ENCODE measurements at places on chromosomes 4 and X.

- no peak for DNase-seq
Observed at GRCh38 chrX:31392513-31392912, 320.7 kb upstream of the FTHL17 start.

- no peak for DNase-seq
Observed at GRCh38 chr4:162364651-162365050, 200.9 kb upstream of the FSTL5 start.

GRCh38 chr4:78599147-78599546 lies 47.6 kb downstream of the ANXA3 start:
- no peak for DNase-seq

DNA sequence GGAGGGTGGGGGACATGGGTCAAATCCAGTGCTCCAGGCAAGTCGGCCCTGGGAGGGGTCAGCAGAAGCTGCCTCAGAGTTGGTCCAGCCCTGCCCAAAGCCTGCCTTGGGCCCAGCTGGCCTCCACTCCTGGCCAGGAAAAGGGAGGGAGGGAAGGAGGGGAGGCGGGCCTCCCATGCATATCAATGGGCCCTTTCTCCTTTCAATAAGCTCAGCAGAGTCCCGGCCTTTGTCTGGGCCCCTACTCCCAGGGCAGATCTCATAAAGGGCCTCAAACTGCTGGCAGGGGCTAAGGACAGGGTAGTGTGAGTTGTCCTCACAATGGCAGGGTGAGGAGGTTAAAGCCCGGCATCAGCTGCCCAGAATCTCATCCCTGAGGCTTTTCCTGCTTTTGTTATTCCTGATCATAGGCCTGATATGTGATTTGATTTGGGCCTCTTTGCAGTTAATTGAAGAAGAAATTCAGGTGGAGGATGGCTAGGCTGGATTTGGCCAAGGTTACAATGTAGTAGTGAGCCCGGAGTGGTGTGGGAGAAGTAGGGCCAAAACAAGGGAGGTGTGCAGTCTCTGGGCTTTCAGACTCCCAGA lies 121.1 kb upstream of the ATP6AP2 start:
- DNase-seq: no peak

DNA sequence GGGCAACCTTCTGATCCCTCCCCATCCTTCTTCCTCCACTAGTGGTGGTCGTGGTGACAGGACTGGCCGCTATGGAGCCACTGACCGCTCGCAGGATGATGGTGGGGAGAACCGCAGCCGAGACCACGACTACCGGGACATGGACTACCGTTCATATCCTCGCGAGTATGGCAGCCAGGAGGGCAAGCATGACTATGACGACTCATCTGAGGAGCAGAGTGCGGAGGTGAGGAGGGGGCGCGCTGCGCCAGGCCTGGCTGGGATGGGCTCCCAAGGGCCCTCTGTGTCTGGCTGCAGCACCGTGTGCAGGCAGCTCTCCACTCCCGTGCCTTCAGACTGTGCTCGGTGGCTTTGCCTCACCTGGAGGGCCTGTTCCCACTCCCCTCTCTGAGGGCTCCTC lies 24.3 kb downstream of the RBM10 start:
- DNase-seq: no peak

- no peak for DNase-seq
Observed at GRCh38 chr4:1058198-1058996, 47.0 kb downstream of the FGFRL1 start.

DNA sequence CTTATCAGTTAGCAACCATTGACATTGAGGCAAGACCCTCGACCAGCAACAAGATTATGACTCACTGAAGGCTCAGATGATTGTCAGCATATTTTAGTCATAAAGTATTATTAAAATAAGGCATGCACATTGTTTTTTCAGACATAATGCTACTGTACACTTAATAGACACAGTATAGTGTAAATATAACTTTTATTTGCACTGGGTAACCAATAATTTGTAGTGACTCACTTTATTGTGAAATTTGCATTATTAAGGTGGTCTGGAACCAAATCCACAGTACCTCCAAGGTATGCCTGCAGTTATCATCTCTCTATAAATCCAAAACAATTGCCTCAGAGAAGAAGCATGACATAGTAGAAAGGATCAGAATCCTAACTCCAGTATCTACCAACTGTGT lies 330.1 kb upstream of the SMIM31 start:
- DNase-seq: no peak

- DNase-seq: no peak
Observed at GRCh38 chr4:163591614-163592020, 97.1 kb downstream of the TMA16 start.

DNA sequence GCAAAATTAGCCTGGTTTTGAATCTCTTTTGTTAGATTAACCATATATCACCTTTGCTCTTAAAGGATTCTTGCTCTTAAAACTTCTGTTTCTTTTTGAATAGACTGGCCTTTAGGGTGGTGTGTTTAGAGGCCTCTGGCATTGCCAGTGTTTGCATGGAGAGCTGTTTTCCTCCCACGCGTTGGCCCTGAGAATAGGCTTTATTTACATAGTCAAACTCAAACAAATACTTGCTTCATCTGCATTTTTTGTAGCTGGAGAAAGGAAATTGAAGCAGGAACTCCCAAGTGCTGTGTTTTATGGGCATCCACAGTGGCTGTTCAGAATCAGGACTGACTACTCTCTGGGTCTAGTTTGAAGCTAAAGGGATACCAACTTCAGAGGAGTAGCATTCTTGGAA lies 2.7 kb downstream of the SHROOM2 start:
- DNase-seq: no peak

DNA sequence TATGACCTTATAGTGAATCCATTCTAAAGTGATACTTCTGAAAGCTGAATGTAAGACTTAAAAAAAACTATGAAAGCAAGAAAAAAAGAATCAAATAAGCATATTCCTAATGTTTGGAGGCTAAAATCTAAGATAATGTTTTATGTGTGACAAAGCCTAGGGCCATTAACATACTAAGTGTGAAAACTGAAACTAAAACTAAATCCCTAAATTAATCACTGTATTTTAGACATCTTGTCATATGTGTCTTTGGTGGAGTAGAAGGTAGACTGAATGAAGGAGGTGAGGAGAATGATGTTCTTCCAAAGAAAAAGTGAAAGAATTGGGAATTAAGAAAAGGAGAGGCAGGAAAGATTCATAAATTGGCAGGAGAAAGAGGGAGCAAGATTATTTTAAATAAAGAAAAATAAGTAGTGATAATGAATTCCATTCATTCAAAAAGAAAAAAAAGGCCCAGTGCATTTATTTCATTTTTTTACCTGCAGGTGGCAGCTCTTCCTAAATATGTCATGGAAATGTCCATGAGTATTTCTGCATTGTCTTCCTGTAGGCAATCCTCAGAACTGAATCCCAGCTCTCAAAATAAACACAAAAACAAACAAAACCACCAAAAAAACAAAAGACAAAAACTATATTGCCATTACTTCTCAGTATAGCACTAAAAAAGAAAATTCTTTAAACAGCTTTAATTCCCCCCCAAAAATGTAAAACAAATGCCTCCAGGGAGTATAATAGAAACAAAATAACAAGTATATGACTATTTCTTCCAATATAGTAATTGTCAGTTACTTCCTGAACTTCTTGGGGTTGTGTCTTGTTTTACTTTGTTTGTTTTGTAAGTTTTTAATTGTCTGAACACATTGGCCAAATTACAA lies 17.0 kb upstream of the AP1AR start:
- DNase-seq: no peak

GRCh38 chr4:30068234-30068633 lies 651.9 kb upstream of the PCDH7 start:
- no peak for DNase-seq

DNA sequence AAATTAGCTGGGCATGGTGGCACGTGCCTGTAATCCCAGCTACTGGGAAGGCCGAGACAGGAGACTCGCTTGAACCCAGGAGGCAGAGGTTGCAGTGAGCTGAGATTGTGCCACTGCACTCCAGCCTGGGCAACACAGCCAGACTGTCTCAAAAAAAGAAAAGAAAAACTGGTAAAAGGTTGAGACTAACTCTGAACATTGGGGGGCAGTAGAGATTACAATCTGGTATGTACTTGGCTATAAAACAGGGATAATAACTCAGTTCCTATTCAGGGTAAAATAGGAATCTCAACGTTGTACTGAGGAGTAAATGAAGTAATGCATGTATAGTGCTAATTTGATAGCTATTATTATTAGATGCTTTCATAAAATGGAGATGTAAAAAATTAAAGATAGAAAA lies 12.5 kb upstream of the KLF8 start:
- peak; percentile 27 for DNase-seq

GRCh38 chr4:41935652-41936021 lies 408 bp downstream of the TMEM33 start:
- no peak for DNase-seq

DNA sequence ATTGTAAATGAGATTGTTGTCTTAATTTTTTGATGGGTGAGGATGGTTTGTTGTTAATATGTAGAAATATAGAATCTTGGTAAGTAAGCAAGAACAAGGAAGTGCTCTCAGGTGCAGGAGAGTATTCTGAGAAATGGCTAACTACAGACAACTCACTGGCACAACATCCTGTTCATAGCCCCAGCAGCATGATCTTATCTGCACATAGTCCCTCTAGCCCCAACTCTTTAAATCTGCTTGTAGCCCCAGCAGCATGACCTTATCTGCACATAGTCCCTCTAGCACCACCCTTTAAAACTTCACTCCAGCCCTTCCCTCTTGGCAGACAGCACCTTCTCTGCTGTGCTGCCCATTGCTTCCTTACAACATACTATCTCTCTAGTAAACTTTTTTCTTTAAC lies 1957.1 kb upstream of the ADGRL3 start:
- no peak for DNase-seq

GRCh38 chr4:47367761-47368160 lies 95.7 kb downstream of the COMMD8 start:
- DNase-seq: no peak

- no peak for DNase-seq
Observed at GRCh38 chr4:54793856-54794422, 136.2 kb downstream of the KIT start.

GRCh38 chr4:54373718-54374210 lies 144.7 kb downstream of the PDGFRA start:
- DNase-seq: no peak

DNA sequence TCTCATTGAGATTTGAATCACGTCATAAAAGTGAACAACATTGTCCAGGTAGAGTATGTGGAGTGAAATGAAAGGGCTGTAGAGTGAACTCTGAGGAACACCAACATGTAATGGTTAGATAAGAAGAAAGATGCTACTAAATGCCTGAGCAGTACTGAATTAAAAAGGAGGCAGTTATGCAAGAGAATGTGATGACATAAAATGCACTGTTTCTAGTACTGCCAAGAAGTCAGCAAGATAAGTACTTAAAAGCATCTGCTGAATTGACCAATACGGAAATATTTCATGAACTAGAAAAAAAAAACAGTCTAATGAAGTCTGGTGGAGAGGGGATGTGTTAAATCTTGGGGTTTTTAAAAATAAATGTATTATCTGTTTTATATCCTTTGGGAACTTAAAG lies 583.8 kb upstream of the GALNT7 start:
- DNase-seq: no peak

- DNase-seq: no peak
Observed at GRCh38 chrX:18861511-18861910, 122.4 kb downstream of the PHKA2 start.

GRCh38 chr4:150236626-150237025 lies 158.4 kb downstream of the DCLK2 start:
- DNase-seq: no peak

GRCh38 chr4:8645753-8646124 lies 53.2 kb downstream of the CPZ start:
- DNase-seq: no peak

DNA sequence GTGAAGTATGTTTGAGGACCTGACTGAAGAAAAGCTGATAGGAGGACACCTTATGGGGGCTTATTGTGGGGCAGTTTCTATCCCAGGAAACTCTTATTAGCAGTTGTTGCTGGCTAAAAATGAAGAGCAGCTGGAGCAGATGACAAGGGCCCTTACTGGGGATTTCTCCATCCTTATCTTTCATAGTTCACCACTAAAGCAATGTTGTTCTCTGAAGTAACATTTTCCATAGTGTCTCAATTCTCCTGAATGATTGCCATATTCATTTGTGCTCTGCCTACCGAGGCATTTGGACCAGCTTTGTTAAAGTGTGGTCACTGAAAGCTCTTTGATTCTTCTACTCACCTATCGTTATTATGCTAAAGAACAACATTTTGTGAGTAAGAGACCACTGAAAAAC lies 7.7 kb downstream of the ENOX2 start:
- no peak for DNase-seq

DNA sequence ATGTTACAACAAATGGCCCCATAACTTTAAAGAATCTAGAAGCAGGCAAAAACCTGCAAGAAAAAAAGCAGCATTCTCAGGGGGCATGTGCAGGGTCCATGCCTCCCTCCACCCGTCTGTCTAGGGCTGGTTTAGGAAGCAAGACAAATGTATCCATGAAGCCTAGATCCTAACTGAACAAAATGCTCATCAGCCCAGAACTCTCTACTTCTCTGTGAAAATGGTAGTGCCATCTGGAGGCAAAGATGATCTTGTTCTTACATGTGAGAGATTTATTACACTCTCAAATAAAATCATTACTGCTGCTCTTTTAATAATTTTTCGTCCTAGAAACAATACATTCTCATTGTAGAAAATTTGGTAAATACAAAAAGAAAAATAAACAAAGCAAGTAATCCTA lies 26.7 kb downstream of the NR3C2 start:
- no peak for DNase-seq

- DNase-seq: no peak
Observed at GRCh38 chr4:162804351-162804924, 362.3 kb downstream of the NAF1 start.

GRCh38 chr4:37715889-37716402 lies 29.8 kb upstream of the RELL1 start:
- no peak for DNase-seq

DNA sequence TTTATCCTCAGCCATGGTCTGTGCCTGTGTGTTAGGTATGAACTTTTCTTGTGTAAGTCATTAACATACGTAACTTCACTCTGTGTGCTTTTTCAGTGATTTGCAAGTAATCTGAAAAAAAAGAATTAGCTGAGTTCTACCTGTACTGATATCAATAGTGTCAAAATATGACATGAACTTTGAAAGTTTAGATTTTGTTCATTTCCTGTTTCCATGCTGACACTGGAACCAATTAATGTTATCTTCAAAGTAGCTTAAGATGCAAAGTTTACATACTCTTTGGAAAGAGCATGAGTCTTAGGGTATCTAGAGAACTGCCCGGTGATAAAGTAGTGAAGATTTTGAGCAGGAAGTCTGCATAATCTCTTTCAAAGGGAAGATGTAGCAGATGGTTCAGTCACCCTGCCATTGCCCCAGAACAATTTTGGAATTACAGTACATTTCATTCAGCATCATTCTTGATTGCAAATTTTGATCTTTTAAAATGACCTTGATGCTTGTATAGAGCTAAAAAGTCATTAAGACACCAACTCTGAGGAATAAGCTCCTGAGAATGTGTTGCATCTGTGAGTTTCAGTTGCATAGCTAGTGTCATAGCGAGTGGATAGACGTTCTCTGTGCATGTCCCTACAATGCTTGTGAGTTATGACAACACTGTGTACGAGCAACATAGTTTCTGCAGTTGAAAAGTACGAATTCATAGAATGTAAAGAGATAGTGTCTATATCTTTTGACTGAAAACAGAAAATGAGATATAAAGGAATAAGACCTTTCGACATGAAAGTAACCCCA lies 130.5 kb downstream of the PTTG2 start:
- no peak for DNase-seq
